Activated T-helper 1 cell treated with anti-CD3 and anti-CD28 coated beads, Interleukin-2, amount 50 U/mL, for 16 hours (primary cell): ENCODE measurements at places on chromosomes 2 and 18.

GRCh38 chr2:37319754-37320609 lies 4.7 kb downstream of the PRKD3 start:
- no peak for DNase-seq

- no peak for DNase-seq
These were observed 149.7 kb downstream of the SMAD7 start for GRCh38 chr18:48800876-48801727.

GRCh38 chr2:232687382-232688160 lies 9.6 kb upstream of the GIGYF2 start:
- no peak for DNase-seq

DNA sequence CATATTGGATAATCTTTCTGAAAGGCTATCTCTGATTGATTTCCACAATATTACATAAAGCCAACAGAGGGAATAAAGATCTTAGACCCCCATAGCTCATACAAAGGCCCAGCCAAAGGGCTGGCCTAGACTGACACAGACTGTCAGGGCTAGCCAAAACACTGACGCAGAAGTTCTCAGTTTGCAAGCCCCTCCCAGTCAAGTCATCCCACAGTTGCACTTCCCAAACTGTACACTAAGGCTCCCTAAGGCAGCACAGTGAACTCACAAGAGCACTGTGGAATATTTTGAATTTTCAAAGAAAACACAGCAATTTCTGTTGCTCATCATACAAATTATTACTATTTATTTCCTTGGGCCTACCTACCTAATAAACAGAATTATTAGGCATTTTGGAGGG lies 244.9 kb downstream of the SP3 start:
- DNase-seq = no peak

GRCh38 chr2:26720322-26721114 lies 28.0 kb downstream of the KCNK3 start:
- DNase-seq = no peak
